ENCODE measurements at places on chromosomes 4 and X. TPM values are rescaled to one million over a fixed set of nuclear protein-coding genes. Genes with fewer than 3 reads are reported as not detected.

GRCh38 chr4:24683116-24683515 lies 98.8 kb upstream of the DHX15 start:
- no peak for DNase-seq

DNA sequence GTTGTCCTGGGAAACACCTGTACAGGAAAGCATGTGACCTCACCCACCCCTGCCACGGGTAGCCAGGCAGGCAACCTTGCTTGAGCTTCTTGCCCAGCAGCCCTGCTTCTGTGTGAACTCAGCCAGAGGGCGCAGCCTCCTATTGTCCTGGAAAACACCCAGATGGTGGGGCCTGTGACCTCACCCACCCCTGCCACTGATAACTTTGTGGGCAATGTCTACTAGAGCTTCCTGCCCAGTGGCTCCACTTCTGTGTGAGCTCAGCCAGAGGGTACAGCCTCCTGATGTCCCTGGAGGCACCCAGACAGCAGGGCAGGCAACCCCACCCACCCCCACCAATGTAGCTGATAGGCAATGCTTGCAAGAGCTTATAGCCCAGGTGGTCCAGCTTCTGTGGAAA lies 146.3 kb downstream of the DTHD1 start:
- no peak for DNase-seq

GRCh38 chr4:80462621-80463091 lies 127.1 kb downstream of the CFAP299 start:
- DNase-seq: no peak

DNA sequence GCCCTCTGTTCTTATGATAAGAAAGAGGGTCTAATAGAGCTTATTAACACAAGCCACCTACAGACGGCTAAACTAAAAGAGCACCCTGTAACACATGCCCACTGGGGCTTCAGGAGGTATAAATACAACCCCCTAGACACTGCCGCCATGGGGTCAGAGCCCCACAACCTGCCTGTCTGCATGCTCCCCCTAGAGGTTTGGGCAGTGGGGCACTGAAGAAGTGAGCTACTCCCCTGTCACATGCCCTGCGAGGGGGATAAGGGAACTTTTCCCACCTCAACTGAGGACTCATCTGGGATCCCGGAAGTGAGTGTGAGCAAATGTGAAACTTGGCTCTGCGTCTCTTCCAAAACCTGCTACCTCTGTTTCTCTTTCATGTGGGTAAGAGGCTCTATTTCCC lies 334.5 kb downstream of the ADAM29 start:
- no peak for DNase-seq

The DSPP gene
- total RNA-seq: not detected

- DNase-seq: no peak
Observed at GRCh38 chr4:2794486-2795299, 1.8 kb downstream of the SH3BP2 start.

- DNase-seq: no peak
Observed at GRCh38 chr4:129926936-129927335, 831.0 kb downstream of the C4orf33 start.

- DNase-seq: no peak
Observed at GRCh38 chrX:2145692-2146367, 354.9 kb downstream of the DHRSX start.

- DNase-seq: no peak
Observed at GRCh38 chrX:13899607-13900006, 82.7 kb upstream of the GPM6B start.

DNA sequence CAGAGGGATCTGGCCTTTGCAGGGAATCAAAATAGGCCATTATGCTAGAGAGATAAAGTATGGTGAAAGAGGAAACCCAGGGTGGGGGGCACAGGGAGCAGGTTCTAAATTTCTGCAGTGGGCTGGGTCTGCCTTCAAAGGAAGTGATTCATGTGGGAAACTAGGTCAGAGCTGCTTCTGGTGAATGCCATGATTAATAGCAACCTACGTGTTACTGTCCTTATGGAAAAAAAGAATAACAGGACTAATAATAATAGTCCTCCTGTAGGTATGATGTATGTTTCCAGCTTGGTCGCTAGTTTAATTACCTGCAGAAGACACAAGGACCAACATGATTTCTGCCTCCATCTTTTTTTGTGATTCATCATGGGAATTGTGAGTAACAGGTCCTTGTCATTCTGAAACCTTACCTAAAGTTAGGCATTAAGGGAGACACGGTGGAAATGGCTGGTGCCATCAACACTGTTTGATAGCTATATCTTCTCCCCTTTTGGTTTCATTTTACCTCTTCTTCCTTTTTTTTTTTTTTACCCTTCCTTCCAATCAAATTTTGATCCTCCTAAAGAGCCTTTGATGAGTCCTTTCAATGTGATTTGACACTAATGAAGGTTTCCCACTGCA lies 180.4 kb downstream of the CPEB2 start:
- no peak for DNase-seq

The TBX22 gene
- total RNA-seq: 0.33 TPM

GRCh38 chrX:22360129-22360528 lies 87.4 kb downstream of the CBLL2 start:
- no peak for DNase-seq

The IQSEC2 gene
- total RNA-seq: 54.9 TPM

The F9 gene
- total RNA-seq: not detected

DNA sequence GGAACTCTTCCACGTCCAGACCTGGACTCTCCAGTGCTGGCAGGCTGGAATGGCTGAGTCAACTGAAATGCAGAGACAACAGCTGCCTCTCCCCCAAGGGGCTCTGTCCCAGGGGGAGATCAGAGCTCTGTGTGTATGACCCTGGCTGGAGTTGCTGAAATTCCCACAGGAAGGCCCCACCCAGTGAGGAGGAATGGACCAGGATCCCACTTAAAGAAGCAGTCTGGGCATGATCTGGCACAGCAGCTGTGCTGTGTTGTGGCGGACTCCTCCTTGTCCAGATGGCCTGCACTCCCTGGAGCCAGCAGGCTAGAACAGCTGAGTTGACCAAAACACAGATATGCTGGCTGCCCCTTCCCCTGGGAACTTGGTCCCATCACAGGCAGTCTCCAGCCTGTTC lies 25.4 kb downstream of the C4orf17 start:
- no peak for DNase-seq

- no peak for DNase-seq
Observed at GRCh38 chr4:9987749-9988362, 33.4 kb downstream of the SLC2A9 start.

DNA sequence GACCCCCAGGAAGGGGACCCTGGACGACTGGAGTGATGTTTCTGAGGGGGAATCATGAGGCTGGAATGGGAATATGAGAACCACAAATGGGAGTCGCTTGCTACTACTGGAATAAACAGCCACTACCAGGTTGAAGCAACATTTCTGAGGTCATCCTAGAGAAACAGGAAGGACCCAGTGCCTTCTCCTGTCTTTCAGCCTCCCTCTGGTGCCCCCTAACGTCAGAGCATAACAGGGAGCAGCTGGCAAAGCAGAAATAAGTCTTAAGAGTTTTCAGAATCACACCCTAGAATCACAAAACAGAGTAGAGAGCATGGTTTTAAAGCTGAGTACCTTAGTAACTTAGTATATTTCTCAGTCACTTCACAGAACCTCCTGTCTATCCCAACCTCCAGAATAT lies 347.8 kb upstream of the PITX2 start:
- peak; percentile 81 for DNase-seq

GRCh38 chr4:55615008-55615407 lies 21.1 kb downstream of the NMU start:
- DNase-seq: no peak

The TNMD gene
- total RNA-seq: 2.1 TPM

DNA sequence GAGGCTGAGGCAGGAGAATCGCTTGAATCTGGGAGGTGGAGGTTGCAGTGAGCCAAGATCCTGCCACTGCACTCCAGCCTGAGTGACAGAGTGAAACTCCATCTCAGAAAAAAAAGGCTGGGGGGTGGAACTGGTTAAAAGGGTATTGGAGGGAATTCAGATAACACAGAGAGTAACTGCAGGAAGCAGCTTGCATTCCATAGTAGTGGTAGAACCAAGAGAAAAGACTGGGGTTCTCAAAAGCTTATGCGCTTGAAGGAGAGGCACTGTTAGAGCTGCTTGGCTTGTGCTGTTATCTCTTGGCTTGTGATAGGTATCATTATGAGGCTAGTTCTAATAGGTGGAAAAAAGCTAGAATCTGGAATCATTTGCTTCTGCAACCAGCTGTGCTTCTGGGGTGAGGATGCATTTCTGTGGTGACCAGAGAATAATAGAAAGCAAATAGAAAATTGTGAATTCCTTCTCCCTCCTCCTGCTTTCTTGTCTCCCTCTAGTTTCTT lies 91.2 kb upstream of the ELOVL6 start:
- DNase-seq: no peak

- DNase-seq: no peak
Observed at GRCh38 chrX:24030597-24030996, 3.6 kb upstream of the KLHL15 start.

The TEC gene
- 2.3 TPM for total RNA-seq

The NUDT9 gene
- total RNA-seq: 29.3 TPM

The TKTL2 gene
- total RNA-seq: not detected

The SUPT20HL1 gene
- total RNA-seq: not detected

Data from H1 (cell line).